D721Med (cell line): ENCODE measurements at places on chromosomes 1 and 21.

- DNase-seq, result no peak
Observed at GRCh38 chr21:43644609-43645008, 14.7 kb downstream of the HSF2BP start.

GRCh38 chr1:47003896-47004403, 19.5 kb upstream of the CYP4X1 start:
- no peak for DNase-seq

DNA sequence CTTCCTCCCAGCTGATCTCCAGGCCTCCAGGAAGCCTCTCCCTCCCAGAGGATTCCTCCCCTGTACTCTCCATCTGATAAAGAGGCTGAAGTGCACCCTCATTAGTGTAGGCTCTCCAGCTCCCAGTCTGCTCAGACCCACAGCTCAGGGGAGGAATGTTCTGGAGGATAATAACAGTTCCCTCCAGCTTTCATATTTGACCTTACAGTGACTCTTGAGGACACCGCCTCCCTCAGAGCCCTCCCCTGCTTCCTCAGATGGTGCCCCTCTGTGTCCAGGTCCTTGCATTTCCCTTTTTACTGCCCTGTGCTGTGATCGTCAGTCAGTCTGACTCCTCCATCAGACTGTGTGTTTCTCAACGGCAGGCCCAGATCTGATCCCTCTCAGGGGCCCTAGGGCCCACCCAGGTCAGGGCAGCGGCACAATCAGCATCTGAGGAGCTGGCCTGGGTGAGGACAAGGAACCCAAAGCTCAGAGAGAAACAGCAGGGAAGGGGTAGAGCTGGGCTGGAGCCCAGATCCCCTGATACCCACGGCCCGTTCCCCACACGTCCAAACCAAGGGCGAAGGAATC, 1.1 kb upstream of the SHISAL2A start:
- DNase-seq, result no peak

DNA sequence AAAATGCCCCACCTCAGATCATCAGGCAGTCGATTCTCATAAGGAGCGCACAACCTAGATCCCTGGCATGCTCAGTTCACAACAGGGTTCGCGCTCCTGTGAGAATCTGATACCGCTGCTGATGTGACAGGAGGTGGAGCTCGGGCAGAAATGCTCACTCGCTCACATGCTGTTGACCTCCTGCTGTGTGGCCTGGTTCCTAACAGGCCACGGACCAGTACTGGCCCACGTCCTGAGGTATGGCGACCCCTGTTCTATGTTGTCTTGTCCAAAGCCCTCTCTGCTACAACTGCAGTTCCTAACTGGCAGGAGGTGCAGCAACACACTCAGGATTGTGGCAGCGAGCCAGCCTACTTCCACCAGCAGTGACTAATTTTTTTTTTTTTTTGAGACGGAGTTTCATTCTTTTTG, 70.6 kb downstream of the CLSTN1 start:
- DNase-seq, result no peak

DNA sequence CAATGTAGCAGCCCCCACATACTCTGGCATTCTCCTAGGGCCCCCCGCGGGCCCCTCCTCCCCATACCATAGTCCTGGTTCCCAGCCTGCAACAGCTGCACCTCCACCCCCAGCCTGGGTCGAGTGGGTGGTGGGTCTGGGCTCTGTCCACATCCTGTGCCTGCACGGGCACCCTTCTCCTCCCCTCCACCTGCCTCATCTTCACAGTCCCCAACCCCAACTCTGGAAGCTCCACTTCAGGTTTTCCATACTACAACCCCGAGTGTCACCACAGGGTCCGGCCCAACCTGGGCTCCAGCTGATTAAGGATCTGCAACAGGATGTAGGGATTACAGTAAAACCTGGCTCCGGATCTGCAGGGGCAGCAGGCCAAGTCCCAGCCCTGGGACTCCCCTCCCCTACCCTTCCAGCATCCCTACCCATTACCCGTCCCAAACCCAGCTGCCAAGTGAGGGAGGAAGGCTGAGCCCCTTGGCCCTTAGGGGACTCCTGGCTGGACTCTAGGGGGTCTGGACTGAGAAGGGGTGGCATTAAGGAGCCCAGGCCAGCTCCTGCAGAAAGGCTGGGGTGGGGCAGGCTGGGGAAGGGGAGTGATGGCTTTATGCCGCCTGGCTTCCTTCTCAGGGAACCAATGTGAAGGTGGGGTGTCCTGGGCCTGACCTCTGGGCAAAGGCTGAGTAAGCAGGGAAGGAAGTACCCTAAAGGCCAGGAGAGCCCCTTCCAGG, 116.8 kb downstream of the CASZ1 start:
- no peak for DNase-seq

- peak; percentile 51 for DNase-seq
Observed at GRCh38 chr1:26336477-26337205, 17.3 kb downstream of the CRYBG2 start.

- DNase-seq, result no peak
Observed at GRCh38 chr1:158809862-158810261, 21.3 kb upstream of the MNDA start.

GRCh38 chr21:30839304-30839703, 9.7 kb upstream of the KRTAP7-1 start:
- no peak for DNase-seq

GRCh38 chr1:59249396-59250137, 47.3 kb upstream of the FGGY start:
- DNase-seq, result no peak

DNA sequence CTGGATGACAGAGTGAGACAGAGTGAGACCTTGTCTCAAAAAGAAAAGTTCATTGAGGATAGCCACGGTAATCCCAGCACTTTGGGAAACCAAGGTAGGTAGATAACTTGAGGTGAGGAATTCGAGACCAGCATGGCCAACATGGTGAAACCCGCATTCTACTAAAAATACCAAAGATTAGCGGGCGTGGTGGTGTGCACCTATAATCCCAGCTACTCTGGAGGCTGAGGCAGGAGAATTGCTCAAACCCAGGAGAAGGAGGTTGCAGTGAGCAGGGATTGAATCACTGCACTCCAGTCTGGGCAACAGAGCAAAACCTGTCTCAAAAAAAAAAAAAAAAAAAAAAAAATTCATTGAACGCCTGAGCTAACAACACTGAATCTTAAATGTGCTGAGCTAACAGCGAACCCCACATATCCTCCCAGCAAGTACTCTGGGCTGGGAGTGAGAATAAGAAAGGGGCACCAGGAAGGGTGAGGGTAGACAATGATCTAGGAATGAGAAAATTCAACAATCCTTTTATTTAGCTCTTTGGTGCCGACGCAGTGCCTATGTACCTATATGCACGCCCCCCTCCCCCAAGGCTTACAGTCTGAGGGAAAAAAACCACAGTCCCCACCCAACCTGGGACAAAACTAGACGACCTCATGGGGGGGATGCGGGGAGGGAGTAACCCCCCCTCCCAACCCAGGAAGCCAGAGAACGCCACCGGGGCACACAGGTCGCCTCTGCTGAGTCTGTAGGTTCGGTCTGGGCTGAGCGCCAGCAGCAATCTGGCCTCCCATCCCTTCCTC, 1.4 kb upstream of the CACNA1S start:
- no peak for DNase-seq

- no peak for DNase-seq
Observed at GRCh38 chr1:178885869-178886268, 15.0 kb upstream of the ANGPTL1 start.

- DNase-seq, result no peak
Observed at GRCh38 chr1:65388908-65389695, 31.4 kb upstream of the LEPR start.

GRCh38 chr1:88800382-88801051, 90.8 kb downstream of the GTF2B start:
- DNase-seq, result no peak

GRCh38 chr1:44554706-44555105, 119.6 kb downstream of the TMEM53 start:
- no peak for DNase-seq

- DNase-seq, result no peak
Observed at GRCh38 chr21:41207401-41208375, 39.7 kb downstream of the BACE2 start.

DNA sequence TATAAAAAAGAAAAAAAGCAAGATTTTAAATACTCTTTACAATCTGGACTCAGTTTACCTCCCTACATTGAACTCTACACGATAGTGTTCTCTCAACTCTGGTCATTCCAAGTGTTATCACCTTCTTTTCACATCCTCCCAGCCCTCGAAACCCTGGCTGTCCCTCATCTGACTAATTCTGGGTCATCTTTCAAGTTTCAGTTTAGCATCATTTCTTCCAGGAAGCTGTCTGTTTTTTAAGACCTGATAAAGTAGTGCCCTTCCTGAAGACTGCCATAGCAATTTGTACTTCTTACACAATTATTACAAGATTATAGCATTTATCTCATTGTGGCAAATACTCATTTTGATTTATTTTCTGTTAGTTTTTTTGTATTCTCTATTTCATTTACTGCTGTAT, 1.2 kb downstream of the ALG14 start:
- no peak for DNase-seq

- no peak for DNase-seq
Observed at GRCh38 chr1:160629286-160630210, 17.3 kb downstream of the SLAMF1 start.

GRCh38 chr1:198933515-198934222, 294.8 kb downstream of the PTPRC start:
- no peak for DNase-seq

- DNase-seq, result no peak
Observed at GRCh38 chr1:63674238-63674864, 81.1 kb downstream of the PGM1 start.

DNA sequence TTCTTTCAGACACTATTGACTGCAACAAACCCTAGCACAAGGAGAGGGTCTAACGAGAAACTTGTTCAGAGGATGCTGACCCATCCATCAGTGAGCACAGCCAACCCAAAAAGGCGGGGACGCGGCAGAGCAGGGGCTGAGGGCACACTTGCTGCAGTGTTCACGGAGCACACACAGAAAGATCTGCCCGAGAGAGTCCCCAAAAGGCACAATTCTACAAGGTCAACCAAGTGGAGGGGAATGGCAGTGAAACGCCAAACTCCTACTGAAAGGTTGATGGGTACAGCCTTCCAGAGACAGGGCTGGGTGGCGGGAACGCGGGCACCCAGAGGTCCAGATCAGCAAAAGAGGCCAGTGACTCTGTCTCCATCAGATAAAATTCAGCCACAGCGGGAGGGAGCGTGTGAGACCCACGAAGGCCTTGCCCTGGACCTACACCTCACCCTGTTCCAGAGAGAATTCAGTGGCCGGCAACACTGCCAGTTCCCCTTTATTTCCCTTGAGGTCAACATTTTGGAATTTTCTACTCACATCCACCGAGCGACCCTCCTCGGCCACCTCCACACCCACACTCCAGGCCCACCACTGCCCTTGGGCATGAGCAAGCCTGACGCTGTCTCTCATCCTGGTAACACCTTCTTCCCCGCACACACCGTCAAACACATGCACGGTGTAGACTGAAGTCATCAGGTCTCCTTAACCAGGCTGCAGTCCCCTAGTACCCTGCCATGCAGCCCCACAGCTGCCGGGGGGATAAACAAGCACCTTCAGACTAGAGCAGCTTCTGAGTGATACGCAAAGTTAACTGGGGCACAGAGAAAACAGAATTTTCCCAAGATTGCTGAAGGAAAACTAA, 5.5 kb downstream of the GNG4 start:
- no peak for DNase-seq

DNA sequence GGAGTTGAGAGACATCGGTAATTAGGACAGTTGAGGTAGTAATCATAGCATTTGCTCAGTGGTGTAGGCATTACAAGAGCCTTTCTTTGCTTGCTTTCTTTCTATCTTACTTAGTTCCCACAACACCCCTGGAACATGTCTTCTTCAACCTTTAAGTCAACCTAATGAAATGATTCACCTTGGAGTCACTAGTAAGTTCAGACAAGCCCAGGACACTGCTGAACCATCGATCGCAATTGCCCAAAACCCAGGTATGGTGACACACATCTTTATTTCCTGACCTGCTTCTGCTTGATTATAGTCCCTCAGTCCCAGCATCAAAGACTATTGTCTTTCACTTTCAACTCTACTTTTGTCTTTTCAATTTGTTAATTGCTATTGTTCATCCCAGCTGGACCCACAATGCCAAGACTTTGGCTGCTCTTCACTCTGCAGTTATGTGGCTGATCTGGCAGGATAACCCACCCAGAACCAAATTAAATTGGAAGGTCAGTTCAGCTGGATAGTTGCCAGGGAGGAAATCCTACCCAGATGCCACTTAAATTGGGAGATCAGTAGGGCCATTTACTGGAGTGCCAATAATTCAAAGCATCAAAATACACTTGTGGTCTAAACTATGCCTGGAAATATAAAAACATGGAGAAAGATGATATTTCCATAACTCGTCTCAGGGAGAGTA, 272.9 kb downstream of the RWDD3 start:
- DNase-seq, result no peak

DNA sequence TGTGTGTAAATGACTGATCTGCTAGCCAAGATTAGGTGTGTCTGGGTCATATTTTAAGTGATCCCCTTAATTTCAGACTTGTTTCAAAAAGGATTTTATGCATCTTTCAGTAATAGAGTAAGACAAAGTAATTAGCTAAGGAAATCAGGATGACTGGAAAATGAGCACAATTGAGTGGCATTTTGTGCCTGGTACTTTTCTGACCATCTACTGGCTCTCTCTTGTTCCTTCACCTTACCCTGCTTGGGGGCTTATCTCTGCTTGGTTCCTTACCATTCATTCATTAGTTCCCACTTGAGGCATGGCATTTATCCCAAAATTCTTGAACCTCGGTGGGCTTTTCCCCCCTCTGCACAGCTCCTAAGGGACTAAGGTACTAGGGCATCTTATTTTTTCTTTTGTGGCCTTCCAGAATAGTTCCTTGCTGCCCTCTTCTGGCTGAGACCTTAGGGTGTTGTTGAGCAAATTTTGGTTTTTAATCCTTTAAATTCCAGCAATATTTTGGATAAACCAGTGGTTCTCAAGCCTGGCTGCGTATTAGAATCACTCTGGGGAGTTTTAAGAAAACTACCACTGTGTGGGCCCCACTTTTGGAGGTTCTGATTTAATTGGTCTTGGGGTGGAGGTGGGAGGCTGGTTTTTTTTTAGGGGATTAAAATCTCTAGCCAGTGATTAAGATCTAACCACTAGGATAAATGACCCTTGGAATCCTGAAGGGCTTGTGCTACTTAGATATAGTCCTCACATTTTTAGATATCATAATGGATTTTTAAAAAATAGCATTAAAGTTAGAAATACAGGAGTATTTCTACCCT, 50.8 kb downstream of the HS2ST1 start:
- no peak for DNase-seq

GRCh38 chr1:234611847-234612351, 1.9 kb upstream of the IRF2BP2 start:
- no peak for DNase-seq

DNA sequence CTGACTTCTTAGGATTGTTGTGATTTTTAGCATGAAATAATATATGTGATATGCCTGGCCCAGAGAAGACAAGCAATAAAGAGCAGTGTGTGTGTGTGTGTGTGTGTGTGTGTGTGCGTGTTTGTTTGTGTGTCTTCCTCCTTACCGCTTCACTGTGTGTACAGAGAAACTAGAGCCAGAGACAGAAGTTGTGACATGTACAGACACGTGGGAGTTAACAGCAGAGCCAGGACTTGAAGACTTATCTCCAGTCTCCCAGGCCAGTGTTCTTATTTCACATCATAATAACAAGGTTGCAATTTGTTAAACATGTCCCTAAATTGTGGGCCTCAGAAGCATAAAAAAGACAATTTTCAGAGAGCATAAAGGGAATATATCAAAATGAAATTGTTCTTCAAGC, 192.0 kb upstream of the JUN start:
- no peak for DNase-seq
